ENCODE measurements at places on chromosomes 2 and 18.

GRCh38 chr2:28991460-28991859, 10.4 kb downstream of the TOGARAM2 start:
- DNase-seq: no peak

DNA sequence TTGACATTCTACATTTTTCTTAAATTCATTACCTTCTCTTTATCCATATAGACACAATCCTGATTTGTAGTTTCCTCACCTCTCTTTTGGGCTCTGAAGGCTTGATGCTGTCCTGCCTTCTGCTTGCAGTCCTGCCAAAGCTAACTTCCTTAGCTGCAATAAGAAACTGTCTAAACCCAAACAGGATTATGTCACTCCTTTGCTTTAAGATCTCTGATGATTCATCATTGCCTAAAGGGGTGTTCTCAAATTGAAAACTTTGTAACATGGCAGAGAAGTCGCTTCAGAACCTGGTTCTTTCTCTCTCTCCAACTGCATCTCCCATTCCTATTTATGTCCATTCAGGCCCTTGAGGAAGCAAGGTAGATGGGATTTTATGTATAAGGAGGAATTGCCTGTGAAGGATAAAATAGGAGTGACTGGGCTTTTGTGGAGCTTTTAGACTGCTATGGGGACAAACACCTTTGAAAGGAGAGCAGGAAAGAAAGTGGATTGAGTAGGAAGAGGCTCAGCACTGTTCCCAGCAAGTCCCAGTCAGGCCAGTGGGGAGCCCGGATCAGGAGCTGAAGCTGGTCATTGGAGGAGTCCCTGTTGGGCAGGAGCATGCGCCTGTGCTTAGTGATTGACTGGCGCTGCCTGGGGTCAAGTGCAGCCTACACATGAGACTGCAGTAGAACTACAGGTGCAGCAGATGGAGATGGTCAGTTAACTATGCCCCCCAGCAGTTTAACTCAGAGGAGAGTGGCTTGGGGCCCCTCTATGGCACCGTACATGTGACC, 390.6 kb downstream of the CTNNA2 start:
- DNase-seq: no peak

- DNase-seq: no peak
These were observed 479.9 kb upstream of the NXPH2 start for GRCh38 chr2:139260052-139260430.

DNA sequence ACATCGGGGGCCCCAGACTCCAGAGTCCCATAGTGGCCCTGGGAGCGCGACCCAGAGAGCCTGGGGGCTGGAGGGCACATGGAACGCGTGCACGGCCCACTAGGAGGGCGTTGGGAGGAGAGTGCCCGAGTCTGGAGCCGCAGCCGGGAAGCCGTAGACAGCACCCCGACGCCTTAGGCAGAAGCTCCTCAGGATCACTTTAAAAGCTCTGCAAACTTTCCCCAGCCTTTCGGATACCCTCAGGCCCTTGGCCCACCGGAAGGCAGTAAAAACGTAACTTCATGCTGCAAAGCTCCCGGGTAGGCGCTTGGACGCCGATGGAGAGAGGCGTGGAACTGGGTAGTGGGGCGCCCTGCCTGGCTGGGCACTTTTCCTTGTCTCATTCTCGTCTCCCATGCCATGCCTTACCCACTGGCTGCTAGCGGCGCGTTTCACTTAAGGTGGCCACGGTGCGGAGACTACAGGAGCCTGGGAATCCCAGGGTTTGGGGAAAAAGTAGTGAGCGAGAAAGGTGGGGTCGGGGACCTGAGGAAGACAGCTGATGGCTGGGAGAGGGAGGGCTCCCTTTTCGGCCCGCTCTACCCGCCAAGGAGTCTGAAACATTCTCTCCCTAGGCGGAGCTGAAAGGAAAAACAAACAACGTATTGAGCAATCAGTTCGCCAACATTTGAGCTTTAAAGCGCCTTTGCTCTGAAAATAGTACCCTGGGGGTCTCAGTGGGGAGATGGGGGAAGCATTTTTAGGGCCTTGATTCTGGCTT, 141.8 kb downstream of the MEIS1 start:
- no peak for DNase-seq

GRCh38 chr2:228407821-228408220, 226.3 kb upstream of the SPHKAP start:
- DNase-seq: no peak

GRCh38 chr18:31183302-31183701, 20.6 kb upstream of the DSC1 start:
- no peak for DNase-seq

DNA sequence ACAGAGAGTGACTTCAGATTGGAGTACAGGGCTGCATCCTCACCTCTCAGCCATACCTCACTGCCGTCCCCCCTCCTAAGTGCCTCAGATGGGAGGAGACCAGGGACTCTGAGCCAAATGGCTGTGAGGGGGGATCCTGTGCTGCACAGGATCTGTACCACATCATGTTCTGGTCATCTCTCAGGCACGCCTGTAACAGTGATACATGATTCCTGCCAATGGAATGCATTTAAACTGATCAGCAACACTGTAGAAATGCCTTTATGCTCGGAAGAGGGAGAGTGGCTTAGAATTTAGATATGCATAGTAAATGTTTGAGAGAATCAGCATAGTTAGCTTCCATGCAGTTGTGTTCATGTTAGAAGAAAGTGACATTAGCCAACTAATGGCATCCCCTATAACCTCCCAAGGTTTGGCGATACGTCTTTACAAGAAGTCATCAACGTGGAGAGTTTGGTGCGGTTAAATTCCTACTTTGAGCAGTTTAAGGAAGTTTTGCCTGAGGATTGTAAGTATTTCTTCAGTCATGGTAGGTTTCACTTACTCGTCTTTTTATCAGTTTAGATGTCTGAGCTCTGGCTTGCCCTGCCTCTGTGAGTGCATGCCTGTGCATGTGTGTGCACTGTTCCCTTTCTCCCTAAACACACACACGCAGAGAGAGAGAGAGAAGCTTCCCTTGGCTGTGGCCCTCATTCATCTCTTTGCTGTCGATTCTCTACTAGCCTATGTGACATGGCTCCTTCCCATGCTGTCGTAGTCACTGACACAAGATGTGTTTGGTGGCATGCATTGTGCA, 40.0 kb downstream of the COA5 start:
- DNase-seq: no peak

- DNase-seq: no peak
These were observed 3.8 kb upstream of the ANKRD53 start for GRCh38 chr2:70974592-70974991.

- no peak for DNase-seq
These were observed 4.2 kb upstream of the HOXD13 start for GRCh38 chr2:176088048-176088936.

GRCh38 chr18:59202258-59202820, 17.6 kb upstream of the GRP start:
- no peak for DNase-seq

DNA sequence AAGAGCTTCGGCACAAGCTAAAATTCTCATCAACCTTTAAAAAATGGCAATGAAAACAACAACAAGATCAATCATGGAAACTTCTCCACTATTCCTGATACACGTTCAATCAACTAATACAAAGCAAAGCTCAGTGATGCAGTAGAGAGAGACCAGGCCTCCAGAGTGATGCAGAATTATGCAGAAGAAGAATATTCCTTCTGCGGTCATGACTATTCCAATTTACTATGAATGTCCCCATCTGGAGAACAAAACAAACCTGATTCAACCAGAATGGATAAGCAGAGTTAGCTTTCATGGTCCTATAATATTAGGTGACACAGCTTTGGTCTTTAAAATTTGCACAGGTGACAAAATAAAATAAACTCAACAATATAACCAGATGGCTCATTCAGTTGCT, 12.5 kb upstream of the MBOAT2 start:
- DNase-seq: no peak

DNA sequence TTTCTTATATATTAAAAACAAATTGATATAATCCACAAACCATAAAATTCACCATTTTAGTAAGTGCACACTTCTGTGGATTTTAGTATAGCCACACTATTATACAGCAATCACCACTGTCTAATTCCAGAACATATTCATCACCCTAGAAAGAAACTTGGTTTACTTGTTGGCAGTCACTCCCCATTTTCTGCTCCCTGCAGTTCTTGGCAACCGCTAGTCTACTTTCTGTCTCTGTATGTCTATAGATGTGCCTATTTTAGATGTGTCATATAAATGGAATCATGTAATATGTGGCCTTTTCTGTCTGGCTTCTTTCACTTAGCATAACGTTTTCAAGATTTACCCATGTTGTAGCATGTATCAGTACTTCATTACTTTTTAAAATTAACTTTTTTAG, 5.7 kb downstream of the CKAP2L start:
- no peak for DNase-seq

Measured in smooth muscle cell of the brain vasculature (primary cell).